Activated T-helper 17 cell treated with anti-CD3 and anti-CD28 coated beads, Interleukin-2, amount 50 U/mL, for 72 hours (primary cell): ENCODE measurements at places on chromosomes 2 and 18. TPM values are rescaled to one million over a fixed set of nuclear protein-coding genes. Genes with fewer than 3 reads are reported as not detected.

- peak; percentile 44 for ATAC-seq
Measured at GRCh38 chr18:23268641-23269040, 133.4 kb downstream of the CABLES1 start.

DNA sequence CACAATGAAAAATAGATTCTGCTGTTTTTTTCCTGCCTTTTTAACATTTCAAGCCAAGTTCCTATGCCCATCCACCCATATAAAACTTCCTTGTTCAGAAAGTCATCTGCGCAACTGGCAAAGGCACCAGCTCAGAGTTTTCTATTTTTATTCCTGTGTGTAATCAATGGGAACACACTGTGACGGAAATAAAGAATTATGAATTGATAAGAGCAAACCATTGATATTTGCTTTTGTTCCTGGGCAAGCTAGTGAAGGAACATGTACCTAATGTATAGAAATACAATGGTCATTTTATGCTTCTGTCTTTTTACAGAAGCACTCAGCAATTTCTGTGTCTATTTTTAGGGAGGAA is 30.8 kb upstream of the AAK1 start:
- no peak for ATAC-seq

DNA sequence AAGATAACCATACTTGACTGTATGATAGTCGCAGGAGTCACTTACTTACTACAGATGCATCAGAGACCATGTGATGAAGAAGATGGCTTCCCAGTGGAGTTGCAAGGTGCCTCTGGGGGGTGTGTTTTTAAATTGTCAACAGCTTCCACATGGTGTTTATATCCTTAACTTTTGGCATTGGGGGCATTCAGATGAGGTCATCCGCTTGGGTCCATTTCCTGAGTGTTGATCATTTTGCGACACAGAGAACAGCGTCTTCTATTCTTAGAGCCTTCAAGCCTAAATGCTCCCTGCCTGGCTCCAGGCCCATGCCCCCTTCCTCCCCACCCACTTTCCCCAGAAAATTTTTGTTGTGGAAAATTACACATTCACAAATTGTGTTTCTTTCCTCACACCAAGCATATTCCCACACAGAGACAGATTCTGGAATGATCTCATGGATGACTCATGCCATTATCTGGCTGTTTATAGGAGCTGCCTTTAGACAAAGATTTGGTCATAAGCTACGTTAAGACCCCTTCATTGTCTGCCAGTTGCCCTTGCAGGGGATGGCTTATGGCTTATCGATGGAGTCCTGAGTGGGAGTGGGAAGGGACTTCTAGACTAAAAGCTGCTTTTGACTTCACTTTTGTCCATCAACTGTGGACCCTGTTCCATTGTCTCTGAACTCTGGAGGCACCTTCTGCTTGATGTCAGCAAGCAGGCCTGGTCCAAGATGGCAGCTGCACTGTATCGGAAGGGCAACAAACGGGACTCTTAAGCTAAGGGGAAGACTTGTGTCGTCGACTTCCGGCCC is 91.8 kb downstream of the CABLES1 start:
- ATAC-seq, result no peak

DNA sequence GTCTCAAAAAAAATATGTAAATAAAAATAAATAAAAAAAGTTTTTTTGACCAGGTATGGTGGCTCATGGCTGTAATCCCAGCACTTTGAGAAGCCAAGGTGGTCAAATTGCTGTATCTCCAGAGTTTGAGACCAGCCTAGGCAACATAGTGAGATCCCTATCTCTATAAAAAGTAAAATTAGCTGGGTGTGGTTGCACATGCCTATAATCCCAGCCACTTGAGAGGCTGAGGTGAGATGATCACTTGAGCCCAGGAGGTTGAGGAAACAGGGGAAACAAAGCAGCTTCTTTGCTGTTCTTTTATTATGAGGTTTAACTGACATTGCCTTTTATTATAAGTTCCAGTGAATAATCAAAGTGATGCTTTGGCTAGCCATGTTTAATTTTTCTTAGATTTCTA is 25.0 kb downstream of the ACTR2 start:
- no peak for ATAC-seq

The CREG2 gene
- not detected for total RNA-seq

The APLF gene
- 3.5 TPM for total RNA-seq
